Inflammatory macrophage (primary cell): ENCODE measurements at places on chromosomes 6 and 20.

DNA sequence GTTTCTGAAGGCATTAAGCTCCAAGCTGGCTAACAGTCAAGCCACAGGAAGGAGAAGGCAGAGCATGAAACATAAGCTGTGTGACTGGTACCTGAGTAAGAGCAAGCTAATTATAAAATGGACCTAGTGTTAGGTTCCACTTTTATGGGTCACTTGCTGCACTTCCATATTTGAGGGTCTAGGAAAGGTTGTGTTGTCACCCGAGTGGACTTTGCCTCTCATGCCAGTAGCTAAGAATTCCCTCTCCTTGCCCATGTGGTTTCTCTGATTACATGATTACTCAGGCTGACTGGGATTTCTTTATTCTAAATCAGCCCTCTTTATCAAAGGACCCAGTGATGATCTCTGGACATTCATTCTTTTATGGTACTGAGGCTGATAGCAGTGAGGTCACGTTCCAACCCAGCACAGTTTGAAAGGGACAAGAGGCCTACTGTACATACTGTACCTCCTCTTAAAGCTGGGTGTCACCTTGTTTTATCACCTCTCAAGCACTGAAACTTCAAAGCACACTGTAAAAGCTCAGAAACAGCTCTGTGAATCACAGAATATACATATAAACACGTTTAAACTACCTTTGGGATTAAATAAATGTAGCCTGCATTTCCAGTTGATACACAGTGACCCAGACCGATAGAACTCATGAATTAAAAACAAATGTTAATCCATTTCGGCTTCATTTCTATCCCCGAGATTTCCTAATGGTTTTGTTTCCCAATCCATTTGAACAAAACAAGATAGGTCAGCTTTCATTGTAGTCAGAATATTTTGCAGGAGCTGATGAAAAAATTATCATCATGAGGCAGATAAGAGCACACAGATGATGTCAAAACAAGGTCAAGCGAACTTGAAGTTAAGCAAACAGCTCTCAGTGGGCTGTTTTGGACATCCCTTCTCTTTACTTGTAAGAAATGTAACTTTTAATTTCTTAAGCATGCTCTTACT, 96.5 kb downstream of the ALDH8A1 start:
- no peak for DNase-seq

DNA sequence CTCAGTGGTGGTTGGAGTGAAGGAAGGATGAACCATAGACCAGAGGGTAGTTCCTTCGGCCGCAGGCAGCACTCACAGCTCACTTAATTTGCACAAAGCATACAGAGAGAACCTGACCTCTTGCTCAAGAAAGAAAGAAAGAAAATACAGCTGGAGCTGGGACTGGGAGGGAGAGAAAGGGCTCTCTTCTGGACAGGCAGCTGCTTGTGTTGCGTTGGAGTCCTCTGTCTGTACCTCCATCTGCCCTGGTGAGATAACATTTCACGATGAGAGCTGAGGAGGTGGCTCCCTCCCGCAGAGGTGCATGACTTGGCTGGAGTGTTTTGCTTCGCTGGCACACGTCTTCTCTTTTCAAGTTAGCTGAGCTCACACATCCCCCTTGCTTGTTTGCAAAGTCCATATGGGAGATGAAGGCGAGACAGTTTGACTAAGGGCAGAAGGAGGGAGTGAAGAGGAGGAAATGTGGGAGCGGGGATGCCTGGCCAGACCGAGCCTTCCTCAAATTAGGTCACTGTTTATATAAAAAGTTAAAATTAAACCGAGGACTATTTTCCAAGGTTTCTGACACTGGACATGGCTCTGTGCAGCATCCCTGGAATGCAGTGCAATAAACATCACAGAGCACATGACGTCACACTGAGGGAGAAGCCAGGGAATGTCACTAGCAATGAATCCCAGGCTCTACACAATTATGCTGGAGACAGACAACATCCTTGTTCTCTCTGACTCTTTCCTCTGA, 359.4 kb downstream of the CD83 start:
- DNase-seq, result no peak

DNA sequence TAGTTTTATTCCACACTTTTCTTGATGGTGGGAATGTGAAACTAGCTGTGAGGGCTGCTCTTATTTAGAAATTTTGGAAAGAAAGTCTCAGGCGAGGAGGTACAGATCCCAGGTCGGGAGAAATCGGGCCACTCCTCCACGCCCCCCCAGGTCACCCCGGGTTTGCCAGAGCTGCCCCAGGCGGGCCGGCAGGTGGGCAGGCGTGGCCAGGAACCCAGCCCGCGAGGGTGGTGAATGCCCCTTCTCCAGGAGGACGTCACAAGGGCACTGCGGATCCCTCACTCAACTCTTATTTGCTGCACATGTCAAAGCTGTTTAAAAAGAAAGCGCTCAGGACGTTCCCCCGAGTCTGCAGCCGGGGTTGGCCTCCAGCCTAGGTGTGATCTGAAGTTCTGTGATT, 60.5 kb upstream of the SLCO4A1 start:
- DNase-seq, result no peak

- no peak for DNase-seq
Observed at GRCh38 chr6:52746213-52746612, 17.1 kb downstream of the GSTA2 start.

DNA sequence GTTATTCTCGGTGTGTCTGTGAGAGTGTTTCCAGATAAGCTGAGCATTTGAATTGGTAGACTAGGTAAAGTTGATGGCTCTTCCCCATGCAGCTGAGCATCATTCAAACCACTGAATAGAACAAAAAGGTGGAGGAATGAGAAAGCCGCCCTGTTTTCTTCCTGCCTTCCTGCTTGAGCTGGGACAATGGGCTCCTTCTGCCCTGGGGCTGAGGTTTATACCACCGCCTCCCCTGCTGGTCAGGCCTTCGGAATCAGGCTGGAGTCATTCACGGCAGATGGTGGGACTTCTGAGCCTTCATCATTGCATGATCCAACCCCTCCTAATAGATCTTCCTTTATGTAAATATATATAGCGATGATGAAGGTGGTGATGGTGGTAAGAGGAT, 124.9 kb downstream of the ANKRD60 start:
- DNase-seq, result no peak

- DNase-seq, result no peak
Observed at GRCh38 chr20:56440346-56441007, 27.9 kb upstream of the RTF2 start.

- DNase-seq, result no peak
Observed at GRCh38 chr6:49557177-49557576, 6.7 kb downstream of the C6orf141 start.
